SK-N-SH (cell line): ENCODE measurements at places on chromosomes 7 and 10. TPM values are rescaled to one million over a fixed set of nuclear protein-coding genes. Genes with fewer than 3 reads are reported as not detected.
A peak's percentile ranks its signal among the peaks of the same experiment; 100 is the strongest.

DNA sequence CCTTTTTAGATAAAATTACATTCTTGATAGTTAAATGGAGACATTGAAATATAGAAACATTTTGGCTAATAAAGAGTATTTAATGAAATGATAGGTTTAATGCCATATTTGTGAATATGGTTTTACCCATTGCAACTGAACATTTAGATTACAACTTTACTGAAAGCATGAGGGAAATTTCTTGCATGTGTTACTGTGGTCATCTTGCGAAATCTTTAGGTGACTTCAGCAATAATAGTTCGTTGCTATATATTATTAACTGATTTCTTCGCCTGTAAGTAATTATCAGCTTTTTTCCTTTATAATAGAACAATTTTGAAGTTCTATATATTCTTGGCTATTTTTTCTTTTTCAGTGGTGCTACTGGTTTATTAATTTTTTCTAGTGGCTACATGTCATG, 83.2 kb downstream of the MLLT10 start:
- peaks cover 59% of the 10 kb centered on the region for H3K36me3 ChIP-seq
- H3K27me3 ChIP-seq: no peaks in the 10 kb centered on the region
- no peak for DNase-seq
- no peaks in the 10 kb centered on the region for H3K4me1 ChIP-seq

- peaks cover 35% of the 10 kb centered on the region for H3K4me1 ChIP-seq
- peak overlapping the region; percentile 76 for H3K27ac ChIP-seq
- H3K27me3 ChIP-seq: no peaks in the 10 kb centered on the region
Measured at GRCh38 chr7:141362580-141363435, 188.4 kb upstream of the AGK start.

- no peak overlapping the region for H3K4me3 ChIP-seq
- peak; percentile 67 for DNase-seq
- no peaks in the 10 kb centered on the region for H3K4me1 ChIP-seq
- no peak overlapping the region for H3K27ac ChIP-seq
- H3K36me3 ChIP-seq: no peaks in the 10 kb centered on the region
Measured at GRCh38 chr7:30276203-30276900, 8.0 kb upstream of the ZNRF2 start.

PRTFDC1 gene
- 6.6 and 8.1 TPM in 2 replicates for polyA plus RNA-seq

GPER1 gene
- 4.0 and 6.4 TPM in 2 replicates for polyA plus RNA-seq

GRCh38 chr10:1464881-1465417, 272.4 kb downstream of the ADARB2 start:
- H3K27me3 ChIP-seq: no peaks in the 10 kb centered on the region
- H3K4me1 ChIP-seq: no peaks in the 10 kb centered on the region; the same call in 1 of the 2 replicates
- DNase-seq: no peak
- H3K27ac ChIP-seq: no peak overlapping the region
- H3K36me3 ChIP-seq: no peaks in the 10 kb centered on the region

DUSP5 gene
- 38.2 and 52.0 TPM in 2 replicates for polyA plus RNA-seq

SPDYE1 gene
- not detected in 2 replicates for polyA plus RNA-seq

JAKMIP3 gene
- polyA plus RNA-seq: 0.02 TPM in 2 replicates

OR13A1 gene
- polyA plus RNA-seq: not detected in 2 replicates

XPNPEP1 gene
- polyA plus RNA-seq: 167 and 190 TPM in 2 replicates

DNA sequence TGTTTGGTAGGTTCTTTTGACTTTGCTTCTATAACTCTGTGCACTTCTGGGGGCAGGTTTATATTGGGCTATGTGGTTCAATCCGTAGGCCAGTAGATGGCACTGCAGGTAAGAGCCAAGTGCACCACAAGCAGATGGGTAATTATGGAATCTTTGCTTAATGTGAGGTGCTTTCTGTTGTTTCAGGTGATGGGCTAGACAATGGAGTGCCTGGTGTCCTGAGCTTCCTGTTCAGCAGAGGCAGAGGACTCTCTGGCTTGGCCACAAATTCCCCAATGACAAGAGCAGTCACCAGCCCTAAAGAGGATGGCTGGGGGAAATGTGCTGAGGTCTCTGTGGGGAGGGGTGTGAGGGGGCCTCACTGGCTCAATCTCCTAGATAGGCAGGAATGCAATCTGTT, 455.0 kb downstream of the CCSER2 start:
- H3K4me3 ChIP-seq: no peak overlapping the region
- H3K36me3 ChIP-seq: no peaks in the 10 kb centered on the region
- peaks cover 6% of the 10 kb centered on the region; the same call in 1 of the 2 replicates for H3K4me1 ChIP-seq
- H3K27ac ChIP-seq: no peak overlapping the region

ZNF853 gene
- polyA plus RNA-seq: 15.9 and 17.6 TPM in 2 replicates

SLC37A3 gene
- 53.3 and 73.2 TPM in 2 replicates for polyA plus RNA-seq

DNA sequence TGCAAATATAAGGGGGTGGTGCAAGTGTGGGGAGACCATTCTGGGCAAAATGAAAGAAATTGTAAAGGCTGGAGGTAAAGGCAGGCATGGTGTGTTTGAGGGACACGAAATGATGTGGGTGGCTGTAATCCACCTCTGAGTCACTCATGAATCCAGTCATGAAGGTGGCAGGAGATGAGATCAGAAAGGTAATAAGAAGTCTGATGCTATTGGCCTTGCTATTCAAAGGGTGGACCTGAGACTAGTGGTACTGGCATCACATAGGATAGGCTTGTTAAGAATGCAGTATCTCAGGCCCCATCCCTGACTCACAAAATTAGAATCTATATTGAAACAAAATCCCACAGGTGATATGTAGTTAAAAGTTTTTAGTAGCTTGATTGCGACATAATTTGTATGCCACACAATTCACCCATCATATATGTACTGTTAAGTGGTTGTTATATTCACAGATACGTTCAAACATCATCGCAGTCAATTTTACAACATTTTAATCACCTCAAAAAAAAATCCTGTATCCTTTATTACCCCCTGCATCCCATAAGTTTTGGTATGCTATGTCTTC, 85.6 kb downstream of the ST8SIA6 start:
- no peaks in the 10 kb centered on the region for H3K27me3 ChIP-seq
- H3K4me1 ChIP-seq: no peaks in the 10 kb centered on the region
- no peak overlapping the region for H3K27ac ChIP-seq
- no peak overlapping the region for H3K4me3 ChIP-seq
- H3K36me3 ChIP-seq: no peaks in the 10 kb centered on the region

DNA sequence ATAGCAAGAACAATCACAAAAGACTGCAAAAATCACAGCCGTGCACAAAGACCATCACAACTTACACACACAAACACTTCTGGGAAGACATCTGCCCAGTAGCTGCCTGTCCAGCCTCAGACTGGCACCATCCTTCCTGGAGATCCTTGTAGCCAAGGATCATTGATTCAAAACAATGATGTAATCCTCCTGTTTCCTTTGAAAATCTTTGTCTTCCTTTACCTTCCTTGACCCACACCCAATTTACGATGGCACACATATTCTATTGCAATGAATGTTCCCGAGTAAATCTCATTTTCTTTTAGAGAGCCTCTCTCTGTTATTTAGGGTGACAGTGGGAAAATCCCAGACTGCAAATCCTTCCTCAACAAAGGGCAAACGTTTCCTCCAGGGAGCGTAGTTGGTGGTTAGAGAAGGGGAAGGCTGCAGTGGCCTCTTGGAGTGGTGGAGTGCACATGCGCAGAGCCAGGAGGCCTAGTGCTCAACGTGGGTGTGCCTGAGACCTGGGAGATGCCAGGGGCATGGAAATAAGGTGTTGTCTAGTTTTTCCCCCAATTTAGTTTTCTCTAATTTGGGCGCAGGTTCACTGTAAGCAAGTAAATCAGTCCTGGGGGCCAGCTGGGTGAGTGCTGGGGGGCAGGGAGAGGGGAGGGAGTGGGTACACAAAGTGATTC, 3.1 kb upstream of the INPP5A start:
- no peak overlapping the region for H3K27ac ChIP-seq
- H3K27me3 ChIP-seq: no peaks in the 10 kb centered on the region
- 0 out of 2 replicates have a peak, but pooled peaks cover 8% of the 10 kb centered on the region for H3K4me1 ChIP-seq
- peaks cover 10% of the 10 kb centered on the region for H3K36me3 ChIP-seq
- DNase-seq: no peak
- no peak overlapping the region for H3K4me3 ChIP-seq

- no peak for DNase-seq
- no peaks in the 10 kb centered on the region for H3K4me1 ChIP-seq
- H3K27ac ChIP-seq: no peak overlapping the region
- no peaks in the 10 kb centered on the region for H3K36me3 ChIP-seq
- H3K27me3 ChIP-seq: peaks cover 19% of the 10 kb centered on the region; the same call in 1 of the 2 replicates
Measured at GRCh38 chr10:101189461-101190401, 39.5 kb downstream of the LBX1 start.

GRCh38 chr7:153005750-153006435, 246.3 kb downstream of the ACTR3B start:
- H3K4me1 ChIP-seq: no peaks in the 10 kb centered on the region
- H3K36me3 ChIP-seq: no peaks in the 10 kb centered on the region
- H3K27me3 ChIP-seq: no peaks in the 10 kb centered on the region
- no peak for DNase-seq
- no peak overlapping the region for H3K4me3 ChIP-seq

DNA sequence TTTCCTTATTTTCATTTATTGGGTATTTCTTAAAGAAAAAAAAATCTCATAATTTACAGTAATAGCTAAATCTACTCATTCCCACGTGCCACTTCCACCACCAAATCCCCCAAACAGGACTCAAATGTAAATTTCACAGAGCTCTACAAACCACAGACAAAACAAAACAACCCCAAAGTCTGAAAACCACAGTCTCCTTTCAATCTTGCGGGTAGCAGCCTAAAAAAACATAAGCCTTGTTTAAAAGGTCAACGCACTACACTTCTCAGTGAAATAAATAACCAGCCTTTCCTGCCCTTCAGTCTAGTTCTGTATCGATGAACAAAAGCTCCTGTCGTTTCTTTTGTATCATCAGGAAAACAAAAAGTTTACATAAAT, 121.8 kb upstream of the AFAP1L2 start:
- H3K4me3 ChIP-seq: peak overlapping the region; percentile 53
- peak overlapping the region; percentile 93 for H3K27ac ChIP-seq
- H3K4me1 ChIP-seq: no peaks in the 10 kb centered on the region
- no peaks in the 10 kb centered on the region for H3K27me3 ChIP-seq
- DNase-seq: no peak
- no peaks in the 10 kb centered on the region for H3K36me3 ChIP-seq

GRCh38 chr7:45162943-45163691, 5.5 kb downstream of the RAMP3 start:
- no peak overlapping the region for H3K4me3 ChIP-seq
- peaks cover 12% of the 10 kb centered on the region for H3K27me3 ChIP-seq
- H3K4me1 ChIP-seq: no peaks in the 10 kb centered on the region

DNA sequence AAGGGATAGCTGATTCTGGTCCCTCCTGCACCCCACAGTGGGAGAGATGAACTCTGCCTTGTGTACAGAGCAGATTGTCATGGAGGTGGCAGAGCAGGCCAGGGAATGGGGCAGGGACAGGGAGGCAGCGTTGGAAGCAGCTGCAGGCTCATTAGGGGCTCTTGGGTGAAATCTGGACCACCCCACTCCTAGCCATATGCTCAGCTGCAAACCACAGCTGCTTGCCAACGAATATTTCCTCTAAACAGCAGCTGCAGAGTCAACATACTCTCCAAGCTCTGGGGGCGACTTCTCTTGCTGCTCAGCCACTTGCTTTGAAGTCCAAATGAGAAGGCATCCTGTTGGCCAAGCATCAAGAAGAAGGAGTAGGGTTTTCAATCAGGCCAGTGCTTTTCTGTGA, 302.3 kb upstream of the AUTS2 start:
- no peak for DNase-seq
- H3K27me3 ChIP-seq: no peaks in the 10 kb centered on the region
- no peak overlapping the region for H3K27ac ChIP-seq
- H3K4me3 ChIP-seq: no peak overlapping the region
- H3K36me3 ChIP-seq: no peaks in the 10 kb centered on the region
- H3K4me1 ChIP-seq: no peaks in the 10 kb centered on the region

- no peak overlapping the region for H3K4me3 ChIP-seq
- DNase-seq: no peak
- H3K27ac ChIP-seq: no peak overlapping the region
Measured at GRCh38 chr7:39091145-39091544, 113.4 kb downstream of the POU6F2 start.

GRCh38 chr7:48006866-48007265, 22.0 kb downstream of the SUN3 start:
- H3K4me1 ChIP-seq: no peaks in the 10 kb centered on the region
- H3K4me3 ChIP-seq: no peak overlapping the region
- no peak for DNase-seq
